ENCODE measurements at places on chromosomes 6 and 20.

DNA sequence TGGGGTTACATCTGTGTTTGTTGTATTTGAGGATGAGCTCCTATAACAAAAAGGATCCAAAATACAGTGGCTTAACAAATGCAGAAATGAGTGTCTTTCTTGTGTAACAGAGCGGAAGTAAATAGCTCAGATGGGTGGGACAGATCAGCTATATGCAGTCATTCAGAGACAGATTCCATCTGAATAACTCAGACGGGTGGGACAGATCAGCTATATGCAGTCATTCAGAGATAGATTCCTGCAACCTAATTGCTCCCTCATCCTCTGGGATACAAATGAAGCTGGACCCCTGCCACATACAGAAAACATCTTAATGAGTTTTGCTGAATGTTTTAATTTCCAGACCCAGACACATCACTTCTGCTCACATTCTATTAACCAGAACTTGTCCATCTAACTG lies 332.3 kb downstream of the BCKDHB start:
- DNase-seq: peak; percentile 73

DNA sequence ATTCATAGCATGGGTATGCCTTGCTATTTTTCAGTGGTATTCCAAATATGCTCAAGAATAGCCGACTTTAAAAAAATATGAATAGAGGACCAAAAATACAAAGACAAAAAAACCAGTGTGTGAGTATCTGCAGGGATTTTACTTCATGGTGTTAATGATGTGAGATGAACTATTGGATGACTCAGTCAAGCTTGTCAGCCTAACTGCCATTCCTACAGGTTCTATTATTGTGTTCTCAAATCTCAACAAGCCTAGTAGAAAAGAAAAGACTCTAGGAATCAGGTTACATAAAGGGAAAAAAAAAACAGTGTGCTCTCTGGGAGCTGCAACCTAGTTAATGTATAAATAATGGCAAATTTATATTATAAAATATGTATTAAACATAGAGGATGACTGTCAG lies 588.4 kb upstream of the BTBD3 start:
- no peak for DNase-seq

DNA sequence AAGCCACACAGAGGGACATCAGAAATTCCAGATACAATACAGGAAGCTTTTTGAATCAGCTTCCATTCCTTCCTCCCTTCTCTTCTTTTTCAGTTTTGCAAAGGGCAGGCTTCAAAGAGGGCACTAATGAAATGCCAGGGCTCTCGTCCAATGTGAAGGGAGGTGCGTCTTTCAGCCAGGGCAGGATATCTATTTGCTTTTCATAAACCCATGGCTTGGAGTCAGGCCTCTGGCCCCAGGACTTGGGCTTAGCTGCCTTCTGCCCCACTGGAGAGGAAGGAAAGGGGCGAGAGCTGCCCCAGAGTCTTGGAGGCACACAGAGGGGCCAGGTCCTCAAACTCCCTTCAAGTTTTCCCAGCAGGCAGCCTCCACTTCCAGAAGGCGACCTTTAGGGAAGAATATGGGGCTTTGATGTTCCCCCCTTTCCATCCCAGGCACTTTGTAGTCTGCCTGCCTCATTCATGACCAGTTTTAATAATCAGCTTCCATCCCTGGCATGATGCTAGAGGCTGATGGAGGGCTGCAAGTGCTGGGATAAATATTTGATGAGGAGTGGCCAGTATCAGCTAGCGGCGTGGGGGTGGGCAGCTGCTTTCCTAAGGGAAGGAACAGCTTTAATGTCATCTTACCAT lies 234.8 kb downstream of the NRN1 start:
- no peak for DNase-seq

GRCh38 chr20:52010541-52010940 lies 181.0 kb downstream of the ZFP64 start:
- DNase-seq: no peak

DNA sequence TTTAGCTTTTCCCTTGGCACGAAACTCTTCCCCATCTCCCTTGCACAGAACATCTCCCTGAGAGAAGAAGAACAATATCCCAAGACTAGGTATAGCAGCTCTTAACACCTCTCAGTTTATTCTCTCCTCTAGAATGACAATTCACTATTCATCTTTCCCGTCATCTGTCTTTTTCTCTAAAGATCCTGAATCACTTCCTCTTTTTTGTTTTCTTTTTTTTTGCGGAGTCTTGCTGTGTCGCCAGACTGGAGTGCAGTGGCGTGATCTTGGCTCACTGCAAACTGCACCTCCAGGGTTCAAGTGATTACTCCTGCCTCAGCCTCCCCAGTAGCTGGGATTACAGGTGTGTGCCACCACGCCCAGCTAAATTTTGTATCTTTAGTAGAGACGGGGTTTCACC lies 574.4 kb upstream of the MAP3K7 start:
- DNase-seq: no peak

- peak; percentile 65 for DNase-seq
Measured at GRCh38 chr6:20789162-20789561, 254.9 kb downstream of the CDKAL1 start.

- DNase-seq: no peak
Measured at GRCh38 chr6:113651120-113651519, 206.0 kb upstream of the MARCKS start.

DNA sequence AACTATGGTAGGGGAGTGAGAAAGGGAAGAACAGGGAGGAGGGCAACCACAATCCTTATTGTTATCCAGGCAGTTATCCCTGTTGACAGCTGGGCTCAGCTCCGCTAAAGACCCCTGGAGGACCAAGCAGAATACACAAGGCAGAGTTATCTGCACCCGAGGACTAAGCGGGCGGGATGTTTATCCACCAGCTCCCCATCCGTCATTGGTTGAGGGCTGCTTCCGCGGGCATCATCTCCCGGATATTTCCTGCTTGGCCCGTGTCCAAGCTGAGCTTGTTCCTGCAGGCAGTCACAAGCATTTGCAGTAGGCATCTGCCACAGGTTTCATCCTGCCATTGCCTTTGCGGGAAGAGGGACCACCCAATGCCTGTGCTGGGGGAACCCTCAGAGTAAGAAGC lies 102.1 kb downstream of the DLGAP4 start:
- peak; percentile 68 for DNase-seq

DNA sequence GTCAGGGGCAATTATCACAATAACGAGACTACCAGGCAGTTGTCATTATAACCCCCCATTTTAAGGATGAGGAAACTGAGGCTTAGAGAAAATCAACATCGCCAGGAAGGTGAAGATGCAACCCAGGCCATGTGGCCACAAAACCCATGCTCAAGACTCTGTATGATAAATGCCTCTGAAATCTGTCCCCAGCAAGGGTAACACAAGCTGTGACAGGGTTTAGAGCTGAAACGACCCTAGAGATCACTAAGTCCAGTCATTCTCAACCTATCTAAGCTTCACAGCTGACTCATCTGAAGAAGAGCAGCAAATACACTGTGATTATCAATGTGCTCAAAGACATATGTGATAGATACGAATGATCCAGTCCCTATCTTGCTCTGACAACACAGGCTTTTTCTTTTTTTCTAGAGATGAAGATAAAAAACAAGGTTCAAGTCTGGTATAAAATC lies 47.0 kb downstream of the ARHGAP18 start:
- no peak for DNase-seq

DNA sequence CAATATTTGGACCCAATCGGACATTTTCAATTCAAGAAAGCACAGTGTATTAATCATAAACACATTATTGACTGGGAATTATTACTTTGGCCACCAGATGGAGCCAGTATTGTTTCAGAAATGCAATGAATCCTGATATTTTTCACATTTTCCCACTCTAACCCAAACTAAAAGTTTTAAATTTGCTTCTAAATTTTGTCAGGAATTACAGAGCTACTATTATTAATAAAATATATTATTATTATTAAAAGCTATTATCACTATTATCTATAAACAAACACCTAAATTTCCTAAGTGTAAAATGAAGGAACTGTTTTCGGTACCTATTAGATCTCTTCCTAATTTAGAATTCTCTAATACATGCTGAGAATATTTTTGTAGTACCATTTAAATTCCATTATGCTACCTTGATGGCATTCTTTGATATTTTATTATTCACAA lies 245.3 kb downstream of the OGFRL1 start:
- DNase-seq: peak; percentile 47

GRCh38 chr6:11968241-11968806 lies 43.8 kb upstream of the HIVEP1 start:
- no peak for DNase-seq
